ENCODE measurements at places on chromosomes 7 and 10. TPM values are rescaled to one million over a fixed set of nuclear protein-coding genes. Genes with fewer than 3 reads are reported as not detected.

ADRA2A gene
- 0.49 TPM for total RNA-seq

CUZD1 gene
- total RNA-seq, result 0.99 TPM

UNCX gene
- not detected for total RNA-seq

PNLIP gene
- not detected for total RNA-seq

DOCK4 gene
- total RNA-seq, result 198 TPM

TPST1 gene
- 31.7 TPM for total RNA-seq

AGMO gene
- total RNA-seq, result not detected

AKR1D1 gene
- not detected for total RNA-seq

Measured in pulmonary artery endothelial cell (primary cell).